A172 (cell line): ENCODE measurements at places on chromosomes 1 and 21. TPM values are rescaled to one million over a fixed set of nuclear protein-coding genes. Genes with fewer than 3 reads are reported as not detected.

Gene MTOR
- 20.6 and 27.7 TPM in 2 replicates for total RNA-seq

Gene FAM151A
- total RNA-seq: not detected in 2 replicates

Gene CD247
- 0.26 TPM in 1 of 2 replicates, not detected in the other for total RNA-seq

Gene NBPF6
- total RNA-seq: not detected in 2 replicates

Gene LCE6A
- total RNA-seq: not detected in 2 replicates

Gene RASAL2
- 18.7 and 23.8 TPM in 2 replicates for total RNA-seq

Gene PRDM2
- total RNA-seq: 2.5 and 3.6 TPM in 2 replicates

Gene RPRD2
- total RNA-seq: 10.9 TPM in 2 replicates

Gene SH2D1B
- total RNA-seq: 0.03 and 0.05 TPM in 2 replicates

Gene MTARC1
- total RNA-seq: not detected in 2 replicates

Gene VHLL
- not detected in 2 replicates for total RNA-seq

Gene GRIK3
- not detected in 2 replicates for total RNA-seq

Gene C8B
- not detected in 2 replicates for total RNA-seq

Gene PPM1J
- total RNA-seq: 0.36 and 0.53 TPM in 2 replicates

Gene LCE1E
- not detected in 2 replicates for total RNA-seq

Gene LYST
- 17.6 and 32.8 TPM in 2 replicates for total RNA-seq

Gene PAPPA2
- total RNA-seq: 0.14 and 0.33 TPM in 2 replicates

Gene PYGO2
- 27.1 and 27.5 TPM in 2 replicates for total RNA-seq

Gene NTMT2
- total RNA-seq: not detected in 2 replicates

Gene SASS6
- total RNA-seq: 11.9 and 13.7 TPM in 2 replicates

Gene CD84
- not detected in 2 replicates for total RNA-seq

Gene FAM72D
- total RNA-seq: 8.4 and 9.4 TPM in 2 replicates

Gene SPRR1B
- total RNA-seq: not detected in 2 replicates

Gene RSPH1
- not detected in 2 replicates for total RNA-seq

Gene AQP10
- total RNA-seq: not detected in 2 replicates

Gene SLC37A1
- 1.1 and 1.6 TPM in 2 replicates for total RNA-seq

Gene AZIN2
- 0.74 and 2.7 TPM in 2 replicates for total RNA-seq
